ENCODE measurements at places on chromosomes 5 and 9.

GRCh38 chr5:52801329-52801728 is 13.6 kb downstream of the ITGA1 start:
- no peak for DNase-seq

DNA sequence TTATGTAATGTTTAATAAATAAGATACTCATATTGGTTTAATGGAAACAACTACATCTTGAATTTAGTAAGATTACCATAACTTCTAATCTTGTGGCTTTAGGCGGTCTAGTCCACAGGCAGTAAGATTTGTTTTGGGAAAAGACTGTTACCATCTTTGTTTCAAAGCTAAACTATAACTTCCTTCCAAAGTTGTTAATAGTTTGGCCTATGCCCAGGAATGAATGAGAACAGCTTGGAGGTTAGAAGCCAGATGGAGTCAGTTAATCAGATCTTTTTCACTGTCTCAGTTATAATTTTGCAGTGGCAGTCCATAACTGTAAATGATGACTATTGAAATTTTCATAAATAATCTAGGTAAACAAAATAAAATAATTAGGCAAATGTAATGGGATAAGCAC is 241.8 kb upstream of the KLF9 start:
- DNase-seq, result no peak

DNA sequence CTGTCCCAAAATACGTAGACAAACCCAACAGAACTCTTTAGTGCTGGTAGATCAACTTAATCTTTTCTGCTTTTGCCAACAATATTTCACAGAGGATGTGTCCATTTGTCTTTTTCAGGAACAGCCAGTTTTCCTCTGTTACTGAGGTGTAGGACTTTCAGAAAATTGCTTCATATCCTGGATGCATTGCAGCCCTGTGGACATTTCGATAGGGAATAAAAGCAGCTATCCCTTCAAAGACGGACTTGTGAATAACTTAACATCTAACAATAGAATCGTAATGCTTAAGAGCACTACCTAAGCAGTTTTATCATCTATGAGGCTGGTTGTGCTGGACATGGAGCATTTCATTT is 59.7 kb downstream of the PCSK1 start:
- no peak for DNase-seq

GRCh38 chr9:136974817-136975535 is 2.3 kb upstream of the PTGDS start:
- DNase-seq, result no peak

- no peak for DNase-seq
Observed at GRCh38 chr9:138117836-138118235, 240.3 kb downstream of the CACNA1B start.

DNA sequence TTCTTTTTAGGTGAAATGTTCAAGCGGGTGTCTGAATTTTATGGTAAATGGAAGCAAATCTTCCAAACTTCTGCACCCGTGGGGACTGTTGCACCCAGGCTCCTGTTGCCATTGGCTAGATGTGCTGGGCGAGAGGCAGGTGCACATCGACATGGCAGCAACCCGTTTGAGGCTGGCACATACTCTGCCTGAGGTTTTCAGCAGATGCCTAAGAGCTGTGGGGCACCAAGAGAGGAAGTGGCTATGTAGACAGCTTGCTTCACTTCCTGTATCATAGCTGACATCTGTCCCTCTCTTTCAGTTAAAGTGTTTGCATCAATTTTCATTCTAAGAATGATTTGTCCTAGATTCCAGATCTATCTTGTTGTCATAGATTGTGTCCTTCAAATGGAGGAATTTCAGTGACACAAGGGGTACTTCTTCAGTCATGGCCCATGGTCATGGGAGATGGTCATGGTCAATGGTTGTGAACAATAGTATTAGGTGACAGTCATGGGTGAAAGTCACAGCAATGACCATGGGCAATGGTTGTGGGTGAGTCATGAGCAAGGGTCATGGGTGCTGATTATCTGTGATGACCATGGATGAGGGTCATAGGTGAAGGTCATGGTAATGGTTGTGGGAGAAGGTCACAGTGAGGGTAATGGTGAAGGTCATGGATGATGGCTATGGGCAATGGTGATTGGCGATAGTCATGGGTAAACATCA is 115.1 kb upstream of the IRX4 start:
- no peak for DNase-seq

DNA sequence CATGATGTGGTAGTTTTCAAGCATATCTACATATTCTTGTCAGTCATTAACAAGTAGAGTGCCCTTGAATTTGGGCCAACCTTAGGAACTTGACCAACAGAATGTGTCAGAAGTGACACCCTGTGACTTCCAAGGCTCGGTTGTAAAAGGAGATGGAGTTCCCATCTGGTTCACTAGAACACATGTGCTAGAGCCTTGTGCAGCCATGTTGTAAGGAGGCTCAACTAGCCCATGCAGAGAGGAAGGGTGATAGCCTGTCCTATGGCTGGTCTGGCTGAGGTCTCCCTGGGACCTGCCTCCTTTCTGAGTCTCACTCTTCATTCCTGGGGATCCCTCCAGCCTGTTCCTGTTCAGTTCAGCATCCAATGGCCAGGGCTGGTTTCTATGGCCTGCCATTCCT is 28.1 kb upstream of the HRH2 start:
- no peak for DNase-seq

DNA sequence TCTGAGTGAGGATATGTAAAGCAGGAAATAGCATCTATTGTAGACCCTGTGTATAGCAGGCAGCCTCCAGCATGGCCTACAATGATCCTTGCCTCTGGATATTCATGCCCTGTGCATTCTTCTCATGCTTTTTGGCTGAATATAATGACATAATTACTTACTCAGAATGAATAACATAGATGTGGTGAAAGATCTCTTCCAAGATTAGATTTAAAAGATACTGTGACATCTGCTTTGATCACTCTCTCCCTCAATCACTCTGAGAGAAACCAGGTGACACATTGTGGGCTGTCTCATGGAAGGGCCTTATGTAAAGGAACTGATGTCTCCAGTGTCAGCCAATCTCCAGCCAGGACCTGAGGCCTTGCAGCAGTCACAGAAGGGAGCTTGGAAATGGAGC is 376.7 kb downstream of the DNAH5 start:
- no peak for DNase-seq

- no peak for DNase-seq
Observed at GRCh38 chr5:72368271-72368670, 48.1 kb downstream of the PTCD2 start.

GRCh38 chr9:136678624-136679023 is 8.6 kb downstream of the AGPAT2 start:
- no peak for DNase-seq

DNA sequence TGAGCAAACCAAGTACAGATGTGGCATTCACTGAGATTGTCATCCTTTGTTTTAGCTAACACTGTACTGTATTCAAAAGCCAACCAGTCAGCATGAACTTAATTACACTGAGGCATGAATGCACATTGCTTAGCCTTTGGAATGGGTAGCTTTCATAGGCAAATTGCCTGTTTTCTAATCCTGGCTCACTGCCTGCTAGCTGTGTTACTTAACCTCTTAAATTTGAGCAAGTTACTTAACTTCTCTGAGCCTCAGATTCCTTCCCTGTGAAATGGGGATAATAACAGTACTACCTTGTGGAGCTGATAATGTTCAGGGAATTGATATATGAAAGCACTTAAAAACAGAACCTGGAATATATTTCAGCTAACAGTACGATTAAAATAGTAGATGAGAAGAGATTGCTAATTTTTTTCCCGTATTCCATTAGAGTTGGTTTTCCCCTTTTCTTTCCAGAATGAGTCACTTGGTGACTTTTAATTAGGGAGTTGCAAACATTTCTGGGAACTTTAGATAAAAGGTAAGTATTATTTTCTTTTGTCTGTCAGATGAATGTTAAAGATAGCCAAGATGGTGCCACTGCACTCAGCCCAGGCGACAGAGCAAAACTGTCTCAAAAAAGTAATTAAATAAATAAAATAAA is 43.9 kb downstream of the ARRDC3 start:
- DNase-seq, result no peak

GRCh38 chr9:26262421-26263107 is 584.3 kb upstream of the TUSC1 start:
- DNase-seq, result no peak

GRCh38 chr5:59591162-59591561 is 302.4 kb downstream of the PDE4D start:
- no peak for DNase-seq

- no peak for DNase-seq
Observed at GRCh38 chr5:114361724-114362196, at the start of gene KCNN2. Gene KCNN2 (plus strand): TSS chr5:114362070. CDS start chr5:114362140, 70 bp downstream.

GRCh38 chr9:134175808-134176598 is 11.6 kb upstream of the RNU6ATAC start:
- no peak for DNase-seq

DNA sequence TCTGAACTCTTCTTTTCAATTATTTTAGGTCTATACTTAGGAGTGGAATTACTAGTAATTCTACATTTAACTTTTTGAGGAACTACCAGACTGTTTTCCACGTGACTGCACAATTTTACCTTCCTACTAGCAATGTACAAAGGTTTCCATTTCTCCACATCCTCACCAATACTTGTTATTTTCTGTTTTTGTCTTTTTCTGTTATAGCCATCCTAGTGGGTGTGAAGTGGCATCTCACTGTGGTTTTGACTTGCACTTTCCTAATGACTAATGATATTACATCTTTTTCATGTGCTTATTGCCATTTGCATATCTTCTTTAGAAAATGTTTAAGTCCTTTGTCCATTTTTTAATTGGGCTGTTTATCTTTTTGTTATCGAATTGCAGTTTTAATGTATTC is 136.9 kb upstream of the EGFLAM start:
- DNase-seq, result no peak

DNA sequence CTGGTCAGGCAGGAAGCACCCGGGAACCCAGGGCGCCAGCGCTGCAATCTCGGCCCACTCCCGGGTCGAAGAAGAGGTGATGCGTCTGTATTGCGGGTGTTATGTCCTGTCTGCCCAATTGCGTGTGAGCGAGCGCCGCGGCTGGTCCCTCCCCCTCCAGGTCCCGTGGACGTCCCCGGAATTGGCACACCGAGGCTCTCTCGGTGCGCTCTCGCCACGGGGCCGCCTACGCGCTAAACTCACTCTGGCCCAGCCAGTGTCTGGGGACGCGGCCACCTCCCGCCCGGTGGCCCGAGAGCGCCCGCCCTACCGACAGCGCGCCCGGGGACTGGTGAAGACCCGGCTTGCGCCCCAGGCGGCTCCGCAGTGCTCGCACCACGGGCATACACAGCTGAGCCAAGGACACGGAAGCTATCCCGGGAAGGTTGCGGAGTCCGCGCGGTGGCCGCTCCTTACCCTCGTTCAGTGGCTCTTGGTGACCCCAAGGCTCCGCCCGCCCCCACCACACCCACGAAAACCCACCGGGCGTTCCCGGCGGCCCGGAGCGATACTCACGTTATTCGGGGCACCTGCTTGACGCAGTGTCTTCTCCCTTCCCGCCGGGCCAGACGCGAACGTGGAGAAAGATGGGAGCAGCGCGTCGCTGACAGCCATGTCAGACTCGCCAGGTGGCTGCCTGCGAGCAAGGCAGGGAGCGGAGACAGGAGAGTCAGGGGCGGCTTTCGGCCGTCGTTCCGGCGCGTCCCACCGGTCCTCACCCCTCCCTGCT is 1.0 kb downstream of the KLF4 start:
- DNase-seq, result no peak

GRCh38 chr9:93093877-93094657 is 1.9 kb upstream of the CARD19 start:
- DNase-seq, result no peak

DNA sequence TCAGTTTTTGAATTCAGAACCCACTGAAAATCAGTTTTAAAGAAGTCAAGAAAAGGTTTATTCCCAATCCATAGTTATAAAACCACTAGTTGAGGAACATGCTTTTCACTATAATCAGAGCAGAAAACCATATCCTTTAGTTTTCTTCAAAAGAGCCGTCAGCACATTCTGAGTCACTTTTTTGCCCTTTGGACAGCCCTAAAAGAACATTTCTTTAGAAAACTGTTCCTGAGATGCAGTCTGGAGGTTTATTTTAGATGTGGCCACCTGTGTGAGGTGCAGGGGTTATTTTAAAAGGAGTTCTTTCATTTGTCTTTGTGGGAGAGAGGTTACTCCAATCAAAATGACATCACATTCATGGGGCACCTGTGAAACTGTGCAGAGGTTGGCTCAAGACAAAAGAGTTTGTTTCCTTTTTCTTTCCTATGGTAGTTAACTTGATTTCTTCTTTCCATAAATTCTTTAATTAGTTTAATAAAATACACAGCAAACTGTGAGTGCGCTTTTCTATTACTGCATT is 221.6 kb upstream of the RPS23 start:
- DNase-seq, result no peak

DNA sequence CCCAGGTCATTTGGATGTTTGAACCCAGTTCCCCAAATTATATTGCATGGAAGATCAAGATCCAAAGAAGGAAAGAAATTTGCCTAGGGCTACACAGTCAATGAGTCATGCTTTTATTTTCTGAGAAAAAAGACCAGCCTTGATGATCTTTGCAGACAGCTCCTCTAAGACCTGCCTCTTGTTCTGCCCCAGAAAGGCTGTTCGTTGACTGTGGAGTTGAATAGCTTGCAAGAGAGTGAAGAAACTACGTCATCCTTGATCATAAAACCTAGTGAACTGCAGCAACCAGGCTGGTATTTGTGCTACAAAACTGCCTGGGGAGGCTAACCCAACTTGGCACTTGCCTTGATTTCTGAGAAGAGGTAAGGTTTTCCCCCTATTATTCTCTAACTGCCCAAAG is 263.9 kb downstream of the PAPPA start:
- DNase-seq, result no peak

DNA sequence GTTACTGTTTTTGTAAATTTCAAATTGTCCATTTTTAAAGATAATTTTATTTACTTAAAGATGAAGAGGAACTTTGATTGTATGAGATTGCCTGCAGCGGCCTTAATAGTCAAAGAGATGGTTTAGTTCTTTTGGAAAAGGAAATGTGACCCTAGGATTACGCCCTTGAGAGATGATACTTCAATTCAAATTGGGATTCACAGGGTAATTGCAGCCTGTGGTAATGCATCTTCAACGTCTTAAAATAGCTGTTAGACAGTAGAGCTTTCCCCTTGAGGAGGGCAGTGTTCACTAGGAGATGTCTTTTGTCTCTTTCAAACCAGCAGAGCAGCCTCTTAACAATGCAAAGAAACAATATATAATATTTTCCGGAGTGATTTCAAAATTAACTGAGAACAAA is 127.1 kb downstream of the TAF11L14 start:
- DNase-seq, result no peak

DNA sequence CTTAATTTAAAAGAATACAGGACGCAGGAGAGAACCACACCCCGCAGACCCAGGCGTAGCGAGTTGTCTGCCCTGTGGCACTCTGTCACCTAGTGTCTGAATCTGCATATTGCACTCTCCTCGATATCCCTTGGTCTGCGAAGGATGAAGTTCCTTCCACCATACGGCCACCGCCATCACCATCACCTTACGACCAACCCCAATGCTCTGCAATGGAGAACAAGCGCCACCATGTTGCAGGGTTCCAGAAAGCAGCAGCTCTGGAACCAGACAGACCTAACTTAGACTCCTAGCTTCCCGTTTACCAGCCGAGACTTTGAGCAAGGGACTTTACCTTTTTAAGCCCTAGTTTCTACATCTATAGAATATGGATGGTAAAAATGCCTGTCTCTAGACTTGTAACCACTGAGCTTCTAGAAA is 77.4 kb upstream of the DMRT1 start:
- DNase-seq, result no peak
